Fibroblast of skin of right biceps (primary cell): ENCODE measurements at places on chromosomes 7 and 10.

GRCh38 chr7:45182856-45183710 lies 25.5 kb downstream of the RAMP3 start:
- DNase-seq, result no peak

GRCh38 chr10:87739703-87740102 lies 78.3 kb downstream of the ATAD1 start:
- DNase-seq, result no peak

GRCh38 chr7:50920031-50920635 lies 137.4 kb upstream of the GRB10 start:
- no peak for DNase-seq

DNA sequence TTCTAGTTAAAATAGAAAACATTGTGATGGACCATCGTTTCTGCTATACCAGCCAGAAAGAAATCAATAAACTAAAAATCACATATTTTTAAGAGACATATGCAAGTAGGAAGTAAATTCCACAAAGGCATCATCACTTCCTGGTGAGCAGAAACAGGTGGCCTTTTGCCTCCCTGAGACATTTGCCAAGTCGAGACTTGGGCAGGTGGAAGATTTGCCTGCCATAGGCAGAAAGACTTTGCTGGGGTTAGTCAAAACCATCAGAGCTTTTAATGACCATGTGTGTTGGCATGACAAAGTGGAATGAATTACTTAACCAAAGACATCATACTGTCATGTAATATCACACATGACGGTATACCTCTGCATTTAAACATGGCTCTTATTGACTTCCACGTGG lies 66.0 kb upstream of the FGL2 start:
- no peak for DNase-seq

GRCh38 chr10:89566095-89566950 lies 30.9 kb upstream of the SLC16A12 start:
- DNase-seq, result no peak
